ENCODE measurements at places on chromosomes 5 and 9. TPM values are rescaled to one million over a fixed set of nuclear protein-coding genes. Genes with fewer than 3 reads are reported as not detected.

DNA sequence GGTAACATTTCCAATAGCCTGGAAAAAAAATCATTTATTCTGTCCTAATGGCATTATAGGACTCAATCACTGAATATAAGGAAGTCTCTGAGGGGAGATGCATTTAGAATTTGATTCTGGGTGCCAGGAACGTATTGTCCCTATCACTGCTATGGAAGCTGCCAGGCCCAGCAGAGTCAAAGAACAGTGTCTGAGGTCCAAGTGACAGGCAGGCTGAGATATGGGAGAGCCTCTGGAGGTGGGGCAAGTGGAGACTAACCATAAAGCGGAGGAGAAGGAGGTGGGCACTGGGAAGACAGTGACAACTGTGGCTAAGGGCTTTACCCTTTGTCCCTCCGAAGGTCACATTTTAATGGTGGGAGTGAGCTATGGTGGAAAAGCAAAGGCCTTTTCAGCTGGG lies 505.5 kb downstream of the CTNND2 start:
- DNase-seq = no peak

- no peak for DNase-seq
These were observed 44.0 kb upstream of the IER5L start for GRCh38 chr9:129221979-129222635.

DNA sequence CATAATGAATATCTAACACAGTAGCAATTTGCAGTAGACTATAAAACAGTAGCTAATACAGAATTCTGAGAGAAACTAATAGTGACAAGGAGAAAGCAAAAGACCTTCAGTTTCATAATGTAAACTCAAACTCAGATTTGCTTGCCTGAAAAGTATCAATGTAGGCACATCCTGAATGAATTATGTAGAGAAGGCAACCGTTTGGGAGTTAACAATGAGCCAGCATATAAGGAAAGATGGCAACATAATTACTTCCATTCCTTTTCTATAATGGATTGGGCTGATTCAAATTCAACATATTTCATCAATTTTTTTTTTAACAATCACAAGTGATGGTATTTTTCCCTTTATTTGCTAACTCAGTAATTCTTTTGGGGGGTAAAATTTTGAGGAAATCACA lies 261.6 kb downstream of the SEMA5A start:
- DNase-seq = no peak

- DNase-seq = no peak
These were observed 98.6 kb upstream of the DAP start for GRCh38 chr5:10859393-10860195.

DNA sequence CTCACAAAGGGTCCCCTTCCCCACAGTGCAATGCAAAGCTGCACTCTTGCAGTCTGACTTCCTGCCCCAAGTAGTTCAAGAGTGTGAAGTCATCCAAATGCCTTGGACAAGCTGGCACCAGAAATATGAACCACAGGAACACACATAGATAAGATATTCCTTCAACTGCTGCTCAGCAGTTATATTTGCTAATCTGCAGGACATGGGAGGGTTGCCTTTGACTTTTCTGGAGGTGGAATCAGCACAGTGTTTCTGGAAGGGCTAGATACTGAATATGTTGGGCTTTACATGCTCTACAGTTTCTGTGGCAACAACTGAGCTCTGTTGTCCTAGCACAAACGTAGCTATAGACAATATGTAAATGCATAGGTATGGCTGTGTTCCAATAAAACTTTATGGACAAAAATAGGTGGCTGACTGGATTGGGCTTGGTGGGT lies 96.7 kb upstream of the PCA3 start:
- no peak for DNase-seq

GRCh38 chr5:107388141-107388861 lies 282.4 kb downstream of the EFNA5 start:
- DNase-seq = no peak

GRCh38 chr9:20043035-20043434 lies 254.2 kb upstream of the SLC24A2 start:
- no peak for DNase-seq

GRCh38 chr5:74130155-74130897 lies 504.3 kb downstream of the ARHGEF28 start:
- no peak for DNase-seq

GRCh38 chr5:111004291-111004690 lies 67.2 kb upstream of the TSLP start:
- no peak for DNase-seq

DNA sequence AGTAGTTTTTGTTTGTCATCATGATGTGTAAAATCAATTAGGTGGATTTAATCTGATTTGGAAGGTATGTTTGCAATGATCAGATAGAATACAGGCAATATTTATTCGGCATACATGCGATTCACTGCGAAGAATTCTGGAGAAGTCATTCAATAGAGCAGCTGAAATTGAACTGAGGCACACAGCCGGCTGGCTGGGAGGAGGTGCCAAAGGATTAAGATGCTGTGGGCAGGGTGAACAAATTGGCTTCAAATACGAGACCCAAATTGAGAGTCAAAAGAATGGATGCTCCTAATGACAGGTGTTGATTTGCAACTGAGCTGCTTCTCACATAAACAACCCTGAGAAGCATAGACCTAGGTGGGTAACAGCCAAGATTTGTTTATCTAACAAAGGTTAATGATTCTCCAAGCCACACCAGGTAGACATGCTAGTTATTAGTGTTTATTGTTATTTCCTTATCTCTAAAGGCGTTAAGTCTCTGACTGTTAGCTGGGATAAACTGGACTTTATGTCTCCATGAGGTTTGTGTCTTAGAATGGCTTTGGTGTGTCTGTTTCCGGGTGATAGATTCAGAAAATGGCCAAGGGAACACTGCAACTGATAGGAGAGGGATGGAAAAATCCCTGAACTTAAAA lies 55.3 kb upstream of the CLINT1 start:
- no peak for DNase-seq

- DNase-seq = no peak
These were observed 302.2 kb upstream of the VLDLR start for GRCh38 chr9:2319421-2319820.

DNA sequence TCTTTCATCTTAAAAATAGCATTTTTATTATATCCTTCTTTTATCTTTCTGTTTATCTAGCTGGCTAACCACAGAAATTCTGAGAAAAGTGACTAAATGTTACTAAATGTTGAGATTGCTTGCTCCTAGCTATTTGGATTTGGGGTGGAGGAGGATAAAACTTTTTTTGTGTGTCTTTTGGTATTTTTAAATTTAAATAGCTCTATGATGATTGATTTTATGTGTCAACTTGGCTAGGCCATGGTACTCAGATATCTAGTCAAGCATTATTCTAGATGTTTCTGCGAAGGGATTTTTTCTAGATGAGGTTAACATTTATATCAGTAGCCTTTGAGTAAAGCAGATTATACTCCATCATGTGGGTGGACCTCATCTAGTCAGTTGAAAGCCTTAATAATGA lies 75.0 kb downstream of the GCNT1 start:
- DNase-seq = no peak

GRCh38 chr5:148626081-148626613 lies 28.2 kb downstream of the HTR4 start:
- DNase-seq = no peak

- no peak for DNase-seq
These were observed 172.8 kb upstream of the PLCXD3 start for GRCh38 chr5:41683181-41683580.

GRCh38 chr9:125815568-125815967 lies 68.4 kb downstream of the PBX3 start:
- DNase-seq = no peak

DNA sequence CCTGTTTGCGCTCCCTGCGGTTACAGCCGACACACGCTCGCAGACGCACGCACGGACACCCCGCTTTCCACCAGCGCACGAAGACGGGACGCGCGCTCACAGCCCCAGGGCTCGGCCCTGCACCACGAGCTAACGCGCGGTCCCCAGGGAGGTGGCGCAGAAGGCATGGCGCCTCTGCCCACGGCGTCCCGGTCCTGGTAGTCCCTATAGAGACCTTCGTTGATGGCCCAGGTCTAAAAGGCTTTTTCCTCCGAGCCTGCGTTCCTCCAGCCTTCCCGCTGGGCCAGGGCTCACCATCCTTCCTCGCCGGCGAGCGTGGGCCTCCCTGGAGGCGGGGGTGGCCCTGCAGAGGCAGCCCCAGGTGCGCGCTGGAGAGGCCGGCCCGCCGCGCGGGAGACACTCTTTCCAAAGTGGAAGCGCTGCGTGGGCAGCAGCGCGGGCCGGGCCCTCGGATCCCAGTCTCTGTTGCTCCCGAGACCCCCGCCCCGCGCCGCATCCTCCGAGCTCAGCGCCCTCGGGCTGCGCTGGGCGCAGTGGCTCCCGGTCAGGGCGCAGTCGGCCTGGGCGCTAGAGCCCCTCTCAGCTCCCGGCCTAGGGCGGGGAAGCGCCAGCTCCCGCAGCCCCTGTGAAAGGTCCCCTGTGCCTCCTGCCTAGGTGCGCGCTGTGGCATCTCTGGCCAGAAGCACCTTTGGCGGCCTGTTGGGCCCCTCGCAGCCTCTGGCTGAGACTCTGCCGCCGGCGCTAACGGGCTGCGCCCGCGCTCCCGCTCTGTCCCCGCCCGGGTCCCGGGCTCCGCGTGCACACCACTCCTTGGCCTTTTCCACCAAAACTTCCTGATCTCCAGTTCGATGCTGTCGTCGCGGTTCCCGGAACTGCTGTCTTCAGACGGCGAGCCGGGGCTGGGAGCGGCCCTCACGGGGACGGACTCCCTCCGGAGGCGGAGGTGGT lies 31.9 kb upstream of the FANCC start:
- DNase-seq = no peak

GRCh38 chr5:43303242-43303641 lies 10.0 kb downstream of the HMGCS1 start:
- no peak for DNase-seq

Gene SYK
- 1.9 TPM for total RNA-seq

Gene IL3
- total RNA-seq = not detected

Gene JAKMIP2
- 67.7 TPM for total RNA-seq

Gene MED22
- 17.9 TPM for total RNA-seq

Gene EGFL7
- total RNA-seq = 13.7 TPM

Gene ADAM19
- total RNA-seq = 13.4 TPM

Gene LCP2
- total RNA-seq = 1.4 TPM

Gene DRD1
- total RNA-seq = 6.1 TPM

Gene PGM5
- total RNA-seq = 5.6 TPM

Gene INSL4
- not detected for total RNA-seq

Gene PCAT7
- not detected for total RNA-seq
